ENCODE measurements at places on chromosomes 12 and 14. TPM values are rescaled to one million over a fixed set of nuclear protein-coding genes. Genes with fewer than 3 reads are reported as not detected.

- DNase-seq: peak; percentile 94
Measured at GRCh38 chr14:50003213-50004021, 110.5 kb downstream of the ARF6 start.

- no peak for DNase-seq
Measured at GRCh38 chr12:64916411-64917261, 92.2 kb downstream of the TBC1D30 start.

DNA sequence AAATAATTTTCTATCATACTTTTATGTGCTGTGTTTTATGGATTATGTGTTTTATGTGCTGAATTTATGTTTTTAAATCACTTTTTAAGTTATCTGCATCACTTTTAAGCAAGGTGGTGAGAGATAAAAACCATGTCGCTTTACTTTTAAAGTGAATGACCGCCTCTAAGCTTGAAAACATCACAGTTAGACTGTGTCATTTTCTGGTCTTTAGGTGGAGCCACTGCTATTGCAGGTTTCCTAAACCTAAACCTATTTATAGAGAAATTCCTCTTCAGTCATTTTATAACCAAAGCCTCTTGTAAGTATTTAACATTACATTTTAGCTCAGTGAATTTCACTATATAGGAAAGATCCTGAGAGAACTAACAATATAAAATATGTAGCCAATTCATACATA is 21.0 kb upstream of the MDM2 start:
- no peak for DNase-seq

- no peak for DNase-seq
Measured at GRCh38 chr12:56720731-56721151, 4.4 kb downstream of the NACA start.

DNA sequence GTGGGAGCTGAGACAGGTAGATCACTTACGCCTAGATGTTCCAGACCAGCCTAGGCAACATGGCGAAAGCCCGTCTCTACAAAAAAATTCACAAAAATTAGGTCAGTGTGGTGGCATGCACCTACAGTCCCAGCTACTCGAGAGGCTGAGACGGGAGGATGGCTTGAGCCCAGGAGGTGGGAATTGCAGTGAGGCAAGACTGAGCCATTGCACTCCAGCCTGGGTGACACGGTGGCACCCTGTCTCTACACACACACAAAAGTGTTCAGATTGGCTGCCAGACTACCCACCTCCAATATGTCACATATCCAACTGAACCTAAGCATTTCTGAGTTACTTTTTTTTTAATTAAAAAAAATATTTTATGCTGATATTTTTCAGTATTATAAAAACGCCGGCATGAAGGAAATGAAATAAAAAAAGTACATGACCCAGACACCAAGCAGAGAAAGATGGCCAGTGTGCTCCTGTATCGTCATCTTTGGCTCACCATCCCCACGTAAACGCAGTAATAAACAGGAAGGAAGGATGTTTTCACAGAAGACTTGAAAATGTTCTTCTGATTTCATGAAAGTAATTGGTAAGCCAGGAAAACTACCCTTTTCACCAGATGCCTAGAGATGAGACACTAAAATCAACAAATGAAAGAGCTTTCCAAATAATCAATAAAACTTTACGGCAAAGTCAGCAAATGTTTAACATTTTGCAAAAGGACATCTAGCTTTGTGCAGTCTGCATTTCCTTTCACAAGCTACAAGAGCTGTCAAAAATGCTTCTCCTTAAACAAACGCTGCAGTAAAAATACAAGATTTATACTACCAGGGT is 26.4 kb downstream of the CDC42BPB start:
- no peak for DNase-seq

GRCh38 chr14:55131370-55132137 is 2.5 kb downstream of the LGALS3 start:
- DNase-seq: no peak

DNA sequence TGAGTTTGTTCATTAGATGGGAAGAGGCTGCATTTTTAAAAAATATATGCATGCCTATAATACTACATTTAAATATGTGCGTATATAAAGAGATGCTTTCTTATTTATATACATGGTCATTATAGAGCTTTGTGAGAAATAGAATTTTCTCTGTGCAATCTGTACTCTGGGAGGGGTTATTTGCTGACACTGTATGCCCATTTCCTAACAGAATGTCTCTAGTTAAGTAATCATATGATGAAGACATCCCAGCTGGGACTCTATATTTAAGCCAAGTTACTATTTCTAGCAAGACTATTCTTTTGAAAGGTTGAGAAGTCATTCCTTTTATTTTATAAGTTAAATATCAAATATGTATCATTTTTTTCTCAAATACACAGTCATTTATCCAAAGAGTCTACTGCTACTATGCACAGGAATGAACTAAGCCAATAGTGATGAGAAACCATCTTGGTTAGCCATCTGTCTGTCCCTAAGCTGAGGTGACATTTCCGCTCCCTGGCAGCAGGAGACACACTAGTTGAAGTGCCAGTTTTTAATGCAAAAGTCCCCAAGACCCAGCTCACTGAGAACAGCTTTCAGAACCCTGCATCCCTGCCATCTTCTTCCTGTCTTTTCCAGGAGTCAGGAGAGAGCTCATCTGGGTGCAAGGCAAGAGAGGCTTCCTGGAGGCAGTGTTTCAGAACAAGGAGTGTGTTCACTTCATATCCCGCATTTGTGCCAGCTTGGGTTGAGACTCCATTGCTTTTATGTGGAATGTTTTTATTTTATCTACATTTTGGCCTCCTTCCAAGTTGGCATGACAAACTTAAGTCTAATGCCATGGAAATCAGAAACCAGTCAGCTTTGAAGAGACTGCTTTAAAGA is 69.5 kb downstream of the TMEM132C start:
- DNase-seq: no peak

DNA sequence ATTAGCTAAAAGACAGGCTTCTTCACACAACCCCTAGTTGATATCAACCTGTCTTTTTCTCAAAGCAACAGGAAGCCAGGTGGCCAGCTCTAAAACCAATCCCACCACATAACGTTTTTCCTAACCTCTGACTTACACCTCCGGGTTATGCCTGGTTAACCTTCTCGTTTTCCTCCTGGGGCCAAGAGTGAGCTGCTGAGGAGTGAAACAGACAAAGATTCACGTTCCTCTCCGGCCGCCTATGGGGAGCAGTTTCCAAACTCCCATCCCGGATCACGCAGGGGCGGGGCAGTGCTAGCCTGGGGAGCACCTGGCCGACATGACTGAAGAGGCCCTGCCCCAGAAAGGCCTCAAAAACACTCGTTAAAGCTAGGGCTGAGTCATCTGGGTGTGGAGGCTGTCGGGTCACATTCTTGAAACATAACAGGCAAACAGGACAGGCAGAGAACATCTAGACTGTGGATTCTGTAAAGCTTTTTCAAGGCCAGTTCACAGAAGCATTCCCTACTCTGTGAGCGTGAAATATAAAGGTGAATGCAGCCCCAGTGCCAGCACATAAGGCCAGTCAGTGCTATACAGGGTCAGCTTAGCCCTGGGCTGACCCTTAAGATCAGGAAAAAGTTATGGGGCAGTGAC is 25.9 kb upstream of the LGALS3 start:
- DNase-seq: peak; percentile 90

DNA sequence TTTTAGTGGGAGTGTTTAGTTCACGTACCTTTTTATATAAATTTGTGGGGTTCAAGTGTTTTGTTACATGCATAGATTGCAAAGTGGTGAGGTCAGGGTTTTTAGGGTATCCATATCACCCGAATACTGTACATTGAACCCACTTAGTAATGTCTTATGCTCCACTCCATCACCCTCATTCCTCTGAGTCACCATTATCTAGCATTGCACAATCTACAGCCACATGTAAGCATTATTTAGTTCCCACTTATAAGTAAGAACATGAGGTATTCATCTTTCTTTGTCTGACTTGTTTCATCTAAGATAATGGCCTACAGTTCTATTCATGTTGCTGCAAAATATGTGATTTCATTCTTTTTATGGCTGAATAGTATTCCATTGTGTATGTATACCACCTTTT is 583.7 kb upstream of the LRFN5 start:
- DNase-seq: no peak

DNA sequence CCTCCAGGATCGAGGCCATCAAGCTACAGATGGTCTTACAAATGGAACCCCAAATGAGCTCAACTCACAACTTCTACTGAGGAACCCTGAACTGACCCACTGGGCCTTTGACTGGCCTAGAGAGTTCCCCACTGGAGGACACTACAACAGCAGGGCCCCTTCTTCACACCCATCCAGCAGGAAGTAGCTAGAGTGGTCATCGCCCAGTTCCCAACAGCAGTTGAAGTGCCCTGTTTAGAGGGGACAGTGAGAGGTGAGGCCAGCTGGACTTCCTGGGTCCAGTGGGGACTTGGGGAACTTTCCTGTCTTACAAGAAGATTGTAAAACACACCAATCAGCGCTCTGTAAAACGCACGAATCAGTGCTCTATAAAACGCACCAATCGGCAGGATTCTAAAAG is 247.9 kb upstream of the BTG1 start:
- DNase-seq: no peak

GRCh38 chr12:68207276-68207675 is 18.3 kb downstream of the IL26 start:
- no peak for DNase-seq

The P2RX4 gene
- 146 TPM for total RNA-seq

The TPH2 gene
- total RNA-seq: not detected
